Activated T-cell treated with anti-CD3 and anti-CD28 coated beads, Interleukin-2, amount 50 U/mL, for 1 hour (primary cell): ENCODE measurements at places on chromosomes 13 and 19.

DNA sequence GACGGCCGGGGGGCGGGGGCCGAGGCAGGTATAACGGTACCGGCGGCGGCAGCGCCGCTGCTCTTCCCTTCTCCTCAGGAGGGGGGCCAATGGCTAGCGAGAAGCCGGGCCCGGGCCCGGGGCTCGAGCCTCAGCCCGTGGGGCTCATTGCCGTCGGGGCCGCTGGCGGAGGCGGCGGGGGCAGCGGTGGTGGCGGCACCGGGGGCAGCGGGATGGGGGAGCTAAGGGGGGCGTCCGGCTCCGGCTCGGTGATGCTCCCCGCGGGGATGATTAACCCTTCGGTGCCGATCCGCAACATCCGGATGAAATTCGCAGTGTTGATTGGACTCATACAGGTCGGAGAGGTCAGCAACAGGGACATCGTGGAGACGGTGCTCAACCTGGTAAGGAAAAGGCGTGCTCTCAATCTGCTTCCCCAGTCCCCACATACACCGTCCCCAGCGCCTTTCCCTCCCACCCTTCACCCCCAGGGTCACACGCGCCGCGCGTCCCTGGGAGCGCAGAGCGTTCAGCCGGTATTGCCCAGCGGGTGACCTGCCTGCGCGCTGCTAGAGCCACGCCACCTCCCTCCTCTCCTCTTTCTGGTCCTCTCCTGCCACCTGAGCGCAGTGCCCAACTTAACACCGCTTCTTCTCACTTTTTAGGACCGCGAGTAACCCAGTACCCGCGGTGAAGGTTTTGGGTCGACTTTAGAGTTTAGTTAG is 814 bp downstream of the NBEA start:
- DNase-seq = no peak

- no peak for DNase-seq
Measured at GRCh38 chr13:104357672-104358354, 1291.6 kb upstream of the SLC10A2 start.

DNA sequence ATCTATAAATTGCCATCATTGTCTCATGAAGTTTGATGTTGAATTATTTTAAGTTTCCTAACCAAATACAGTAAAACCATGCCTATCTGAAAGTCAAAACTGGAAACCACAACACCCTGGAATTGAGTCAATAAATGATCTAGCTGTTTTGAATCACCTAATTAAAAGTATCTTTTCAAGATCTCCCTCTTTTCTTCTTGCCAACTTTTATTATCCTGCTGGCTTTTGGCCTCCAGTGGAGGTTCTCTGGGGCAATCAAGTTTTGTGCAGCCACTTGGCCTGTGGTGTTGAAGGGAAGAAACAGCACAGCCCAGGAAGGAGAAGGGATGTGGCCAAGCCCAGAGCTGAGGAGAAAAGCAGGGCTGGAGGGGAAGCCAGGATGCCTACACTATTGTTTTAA is 255.4 kb downstream of the COG6 start:
- DNase-seq = no peak

DNA sequence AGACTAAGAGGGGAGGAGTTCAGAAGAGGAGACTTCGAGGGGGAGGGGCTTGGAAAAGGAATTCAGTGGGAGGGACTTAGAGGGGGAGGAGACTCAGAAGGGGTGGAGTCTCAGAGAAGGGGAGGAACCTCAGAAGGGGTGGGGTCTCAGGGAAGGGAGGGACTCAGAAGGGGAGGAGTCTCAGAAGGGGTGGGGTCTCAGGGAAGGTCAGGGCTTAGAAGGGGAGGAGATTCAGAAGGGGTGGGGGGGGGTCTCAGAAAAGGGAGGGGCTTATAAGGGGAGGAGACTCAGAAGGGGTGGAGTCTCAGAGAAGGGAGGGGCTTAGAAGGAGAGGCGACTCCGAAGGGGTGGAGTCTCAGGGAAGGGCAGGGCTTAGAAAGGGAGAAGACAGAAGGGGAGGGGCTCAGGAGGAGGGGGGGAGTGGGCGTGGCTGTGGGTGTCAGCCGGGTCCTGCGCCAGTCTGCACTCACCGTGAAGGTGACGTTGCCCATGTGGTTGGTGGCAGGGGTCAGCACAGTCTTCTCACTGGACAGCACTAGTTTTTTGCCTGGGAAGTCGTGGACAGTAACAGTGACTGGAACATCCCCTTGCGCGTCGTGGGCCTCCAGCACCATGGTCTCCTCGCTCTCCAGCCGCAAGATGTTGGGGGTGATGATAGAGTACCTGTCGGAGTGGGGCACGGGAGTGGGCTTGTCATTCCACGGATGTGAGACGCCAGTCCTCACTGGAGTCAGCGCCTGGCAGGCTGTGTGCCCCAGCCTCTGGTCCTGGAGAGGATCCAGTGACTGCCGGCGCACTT is 1.5 kb downstream of the C3 start:
- no peak for DNase-seq

GRCh38 chr13:79936368-79937136 is 404.4 kb downstream of the SPRY2 start:
- no peak for DNase-seq

- no peak for DNase-seq
Measured at GRCh38 chr13:97242755-97243497, 20.8 kb downstream of the MBNL2 start.

GRCh38 chr19:5260381-5260967 is 80.1 kb downstream of the PTPRS start:
- DNase-seq = no peak

DNA sequence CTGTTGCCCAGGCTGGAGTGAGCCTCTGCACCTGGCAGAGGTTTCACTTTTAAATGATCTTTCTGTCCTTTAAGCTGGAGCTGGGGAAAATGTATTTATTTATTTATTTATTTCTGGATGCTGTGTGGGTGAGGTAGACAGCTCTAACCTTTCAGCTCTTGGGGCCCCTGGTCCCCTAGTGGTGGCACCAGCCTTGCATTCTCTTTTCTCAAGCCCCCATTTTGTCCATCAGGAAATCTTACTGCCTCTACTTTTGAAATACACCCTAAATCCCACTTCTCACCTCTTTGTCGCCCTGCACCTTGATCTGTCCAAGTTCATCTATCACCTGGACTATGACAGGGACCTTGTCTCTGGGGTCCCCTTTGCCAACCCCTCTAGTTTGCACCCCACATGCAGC is 2.1 kb upstream of the B9D2 start:
- DNase-seq = no peak

DNA sequence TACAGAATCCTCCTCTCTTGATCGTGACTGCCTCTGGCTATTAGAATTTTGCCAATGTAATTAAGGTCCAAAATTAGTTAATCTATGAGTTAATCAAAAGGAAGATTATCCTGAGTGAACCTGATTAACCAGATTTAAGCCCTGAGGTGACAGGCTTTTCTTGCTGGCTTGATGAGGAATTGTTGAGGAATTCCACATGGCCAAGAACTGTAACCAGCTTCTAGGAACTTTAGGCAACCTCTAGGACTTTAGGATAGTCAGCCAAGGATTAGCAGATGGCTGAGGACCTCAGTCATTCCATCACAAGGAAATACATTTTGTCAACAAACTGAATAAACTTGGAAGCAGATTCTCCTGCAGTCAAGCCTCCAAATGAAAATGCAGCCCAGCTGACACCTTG is 84.8 kb downstream of the STOML3 start:
- DNase-seq = no peak

- no peak for DNase-seq
Measured at GRCh38 chr19:39599116-39599515, 3.2 kb upstream of the LGALS13 start.

- peak; percentile 31 for DNase-seq
Measured at GRCh38 chr19:43560687-43561086, 14.6 kb downstream of the XRCC1 start.

- DNase-seq = no peak
Measured at GRCh38 chr19:29475469-29475868, 50.3 kb upstream of the VSTM2B start.

GRCh38 chr13:91506759-91507158 is 108.3 kb downstream of the GPC5 start:
- no peak for DNase-seq

DNA sequence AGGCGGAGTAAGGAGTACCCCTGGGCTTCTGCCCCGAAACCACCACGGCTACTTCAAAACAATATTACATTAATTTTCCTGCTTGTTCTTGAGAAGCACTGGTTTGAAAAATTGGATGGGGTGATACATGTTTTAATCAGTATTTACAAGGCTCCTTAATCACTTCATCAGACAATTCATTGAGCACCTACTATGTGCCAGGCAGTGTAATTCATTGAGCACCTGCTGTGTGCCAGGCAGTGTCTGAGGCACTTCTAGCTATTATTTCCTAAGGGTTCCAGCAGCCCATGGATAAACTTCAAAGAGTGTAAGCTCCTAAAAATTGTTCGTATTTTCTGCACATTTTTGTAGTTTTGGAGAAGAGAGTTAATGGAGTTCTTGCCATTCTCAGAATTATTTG is 1.6 kb upstream of the GAS6 start:
- DNase-seq = no peak

GRCh38 chr19:16113727-16114126 is 2.0 kb downstream of the RAB8A start:
- DNase-seq = no peak

GRCh38 chr19:30792561-30793505 is 420.6 kb downstream of the ZNF536 start:
- no peak for DNase-seq

- no peak for DNase-seq
Measured at GRCh38 chr13:73103238-73103637, 44.4 kb downstream of the KLF5 start.

DNA sequence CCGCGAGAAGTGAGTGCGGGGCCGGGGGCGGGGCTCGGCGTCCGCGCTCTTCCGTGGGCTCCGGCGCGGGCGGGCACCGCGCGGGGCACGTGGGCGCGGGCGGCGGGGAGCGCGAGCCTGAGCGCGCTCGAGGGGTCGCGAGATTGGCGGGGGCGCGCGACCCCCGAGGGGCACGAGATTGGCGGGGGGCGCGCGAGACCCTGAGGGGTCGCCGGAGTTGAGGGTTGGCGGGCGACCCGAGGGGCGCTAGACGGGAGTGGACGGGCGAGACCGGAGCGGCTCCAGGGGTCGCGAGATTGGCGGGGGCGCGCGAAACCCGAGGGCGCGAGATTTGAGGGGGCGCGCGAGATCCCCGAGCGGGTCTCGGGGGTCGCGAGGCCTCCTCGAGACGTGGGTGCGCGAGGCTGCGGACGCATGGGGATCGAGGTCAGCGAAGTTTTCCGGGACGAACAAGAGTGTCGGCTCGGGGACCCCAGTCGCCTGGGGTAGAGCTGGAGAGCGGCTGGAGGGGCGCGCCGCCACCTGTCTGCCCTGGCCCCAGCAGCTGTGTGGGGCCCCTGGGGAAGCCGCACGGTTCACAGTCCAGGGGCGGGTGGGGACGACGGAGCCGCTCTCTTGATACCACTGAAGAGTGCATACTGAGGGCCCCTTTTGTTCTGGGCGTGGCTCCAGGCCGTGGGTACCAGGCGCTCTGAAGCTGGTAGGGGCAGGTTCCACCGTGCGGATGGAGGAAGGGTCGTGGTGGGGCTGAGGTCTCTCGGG is 682 bp downstream of the SSBP4 start:
- DNase-seq = peak; percentile 57

DNA sequence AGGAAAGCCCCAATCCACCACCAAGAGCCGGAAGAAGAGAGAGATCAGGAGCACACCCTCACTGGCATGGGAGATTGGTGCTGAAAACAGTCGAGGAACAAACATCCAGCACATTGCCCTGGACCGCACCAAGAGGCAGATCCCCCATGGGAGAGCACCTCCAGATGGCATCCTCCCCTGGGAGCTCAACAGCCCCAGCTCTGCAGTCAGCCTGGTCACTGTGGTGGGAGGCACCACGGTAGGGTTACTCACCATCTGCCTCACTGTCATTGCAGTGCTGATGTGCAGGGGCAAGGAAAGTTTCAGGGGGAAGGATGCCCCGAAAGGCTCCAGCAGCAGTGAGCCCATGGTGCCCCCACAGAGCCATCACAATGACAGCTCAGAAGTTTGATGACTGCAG is 110.2 kb downstream of the STOML3 start:
- no peak for DNase-seq

GRCh38 chr19:4049432-4049831 is 17.3 kb downstream of the ZBTB7A start:
- DNase-seq = no peak

- no peak for DNase-seq
Measured at GRCh38 chr13:56850852-56851251, 289.9 kb upstream of the PRR20A start.

- DNase-seq = no peak
Measured at GRCh38 chr19:1132552-1133383, 29.0 kb downstream of the GPX4 start.

DNA sequence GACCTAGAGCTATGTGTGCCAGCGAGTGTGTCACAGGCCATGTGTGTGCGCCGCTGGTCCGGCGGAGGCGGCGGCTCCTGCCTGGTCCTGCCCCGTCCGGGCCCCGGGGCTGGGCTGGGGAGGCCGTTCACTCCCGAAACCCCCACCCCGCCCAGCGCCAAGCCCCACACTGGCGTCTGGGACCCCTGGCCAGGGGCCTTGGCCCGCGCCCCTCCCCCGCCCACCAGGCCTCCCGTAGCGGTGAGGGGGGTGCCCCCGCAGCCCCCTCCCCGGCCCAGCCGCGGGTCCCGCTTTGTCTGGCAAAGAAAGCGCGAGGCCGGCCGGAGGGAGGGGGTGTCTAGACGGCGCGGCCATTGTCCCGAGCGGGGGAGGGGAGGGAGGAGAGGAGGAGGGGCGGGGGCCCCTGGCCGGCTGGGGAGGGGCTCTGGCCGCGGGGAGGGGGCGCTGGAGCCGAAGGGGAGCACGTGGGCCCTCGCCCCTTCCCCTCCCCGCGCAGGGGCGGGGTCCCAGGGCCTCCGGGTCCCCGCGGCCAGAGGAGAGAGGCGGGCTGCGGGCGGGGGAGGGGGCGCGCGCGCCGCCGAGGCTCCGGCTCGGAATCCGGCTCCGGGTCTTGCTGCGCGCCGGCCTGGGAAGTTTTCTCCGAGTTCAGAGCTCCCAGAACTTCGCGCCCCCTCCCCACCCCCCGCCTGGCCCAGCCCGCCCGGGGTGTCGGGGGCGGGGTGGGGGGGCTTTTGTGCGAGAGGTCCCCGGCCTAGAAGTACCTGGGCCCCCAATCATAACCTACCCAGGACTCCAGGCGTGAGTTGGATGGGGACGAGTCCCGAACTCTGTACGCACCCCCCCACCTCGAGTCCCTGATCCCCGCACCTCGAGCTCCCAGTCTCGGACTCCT is 888 bp downstream of the NOTCH3 start:
- DNase-seq = no peak

GRCh38 chr13:75445717-75446499 is 36.1 kb downstream of the TBC1D4 start:
- DNase-seq = no peak

DNA sequence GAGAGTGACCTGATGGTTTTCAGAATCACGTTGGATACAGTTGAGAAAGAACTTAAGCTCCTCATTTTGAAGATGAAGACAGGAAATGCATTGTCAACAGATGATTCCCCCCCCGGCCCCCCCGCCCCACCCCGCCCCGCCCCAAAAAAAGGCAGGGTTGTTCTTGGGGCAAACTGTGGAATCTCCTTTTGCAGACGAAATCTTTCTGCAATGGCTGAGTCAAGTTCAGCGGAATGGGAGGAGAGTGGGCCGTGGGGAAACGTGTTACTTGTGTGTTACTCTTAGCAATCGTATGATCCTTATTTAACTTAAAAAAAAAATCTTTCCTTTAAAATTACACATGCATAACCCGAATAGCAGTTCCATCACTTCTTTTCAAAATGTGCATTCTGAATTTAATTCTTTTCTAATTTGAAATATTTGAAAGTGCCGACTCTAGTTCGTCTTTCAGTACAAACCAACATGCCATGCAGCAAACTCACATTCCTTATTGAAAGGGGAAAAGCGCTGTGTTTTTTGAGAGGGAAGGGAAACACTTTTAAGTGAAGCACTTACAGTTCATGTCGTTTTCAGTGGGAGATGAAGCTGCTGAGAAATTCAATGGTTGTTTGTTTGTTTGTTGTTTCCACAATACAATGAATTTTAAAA is 348.5 kb upstream of the ARGLU1 start:
- DNase-seq = no peak

- DNase-seq = no peak
Measured at GRCh38 chr19:37950471-37951175, 43.6 kb downstream of the SIPA1L3 start.
